ENCODE measurements at places on chromosomes 12 and 14.

DNA sequence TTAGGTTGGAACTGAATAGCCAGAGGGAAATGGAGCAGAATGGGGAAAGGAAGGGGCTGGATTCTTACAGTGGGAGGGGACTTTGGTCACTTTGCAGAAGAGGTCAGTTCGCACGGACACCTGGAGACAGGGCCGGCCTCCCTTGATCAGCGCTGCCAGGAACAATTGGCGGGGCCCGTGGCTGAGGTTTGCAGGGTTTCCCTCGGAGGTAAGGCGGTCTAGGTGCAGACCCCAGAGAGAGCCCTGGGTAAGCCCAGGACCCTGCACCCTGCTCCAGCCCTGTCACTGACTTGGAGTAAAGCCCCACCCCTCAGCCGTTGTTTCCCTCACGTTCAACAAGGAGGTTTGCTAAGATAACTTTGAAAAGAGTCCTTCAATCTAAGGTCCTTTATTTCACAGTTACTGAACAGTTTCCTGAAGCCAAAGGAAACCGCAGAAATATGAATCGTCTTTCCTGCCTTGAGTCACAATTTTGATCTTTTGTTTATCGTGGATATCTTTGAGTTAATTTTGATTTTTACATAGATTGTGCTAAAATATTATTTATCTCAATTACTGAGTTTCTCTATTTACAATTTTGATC lies 231.4 kb upstream of the RTL1 start:
- DNase-seq = no peak

GRCh38 chr12:83130178-83130577 lies 443.5 kb downstream of the TMTC2 start:
- DNase-seq = no peak

DNA sequence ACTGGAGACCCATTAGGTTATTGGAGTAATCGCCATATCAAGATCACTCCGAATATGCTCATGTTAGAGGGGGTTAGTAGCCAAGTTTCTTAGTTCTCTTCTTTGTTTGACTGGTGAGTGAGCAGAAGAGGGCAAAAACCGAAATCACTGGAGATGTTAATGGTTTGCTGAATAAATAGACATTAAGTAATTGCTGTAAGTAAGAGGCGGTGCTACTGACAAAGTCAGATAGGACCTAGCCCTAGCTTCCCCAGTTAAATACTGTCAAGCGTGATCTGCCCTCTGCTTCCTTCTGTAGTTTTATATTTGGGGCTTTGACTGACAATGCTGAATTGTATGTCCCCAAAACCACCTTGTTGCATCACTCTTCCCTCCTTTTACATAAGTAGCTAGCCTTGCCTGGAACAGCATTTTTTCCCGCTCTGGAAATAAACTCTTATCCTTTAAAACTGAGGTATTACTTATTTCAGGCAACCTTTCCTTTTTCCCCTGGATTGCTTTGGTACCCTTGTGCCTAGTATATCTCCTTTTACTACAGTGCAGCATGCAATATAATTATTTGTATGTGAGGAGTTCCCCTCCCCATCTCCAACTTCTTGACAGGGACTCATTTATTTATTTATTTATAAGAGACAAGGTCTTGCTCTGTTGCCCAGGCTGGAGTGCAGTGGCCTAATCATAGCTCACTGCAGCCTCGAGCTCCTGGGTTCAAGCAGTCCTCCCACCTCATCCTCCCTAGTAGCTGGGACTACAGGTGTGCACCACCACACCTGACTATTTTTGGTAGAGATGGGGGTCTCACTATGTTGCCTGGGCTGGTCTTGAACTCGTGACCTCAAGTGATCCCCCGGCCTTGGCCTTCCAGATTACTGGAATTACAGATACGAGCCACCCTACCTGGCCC lies 1.4 kb downstream of the SNRPF start:
- no peak for DNase-seq

GRCh38 chr12:57719777-57720605 lies 18.6 kb downstream of the AGAP2 start:
- DNase-seq = no peak

- DNase-seq = no peak
These were observed 99.1 kb upstream of the TMTC1 start for GRCh38 chr12:29882846-29883245.

- DNase-seq = no peak
These were observed 39.9 kb upstream of the TMCC3 start for GRCh38 chr12:94690198-94690771.

- no peak for DNase-seq
These were observed 42.4 kb downstream of the TRIP11 start for GRCh38 chr14:91997492-91997891.

DNA sequence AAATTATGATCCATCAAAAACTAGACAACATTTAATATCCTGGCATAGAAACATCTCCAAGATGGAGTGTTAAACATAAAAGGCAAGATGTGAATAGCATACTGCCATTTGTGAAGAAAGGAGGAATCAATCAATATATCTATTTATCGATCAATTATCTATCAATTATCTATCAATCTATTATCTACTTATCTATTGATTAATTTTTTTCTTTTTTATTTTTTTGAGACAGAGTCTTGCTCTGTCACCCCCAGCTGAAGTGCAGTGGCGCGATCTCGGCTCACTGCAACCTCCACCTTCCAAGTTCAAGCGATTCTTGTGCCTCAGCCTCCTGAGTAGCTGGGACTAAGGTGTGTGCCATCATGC lies 117.0 kb upstream of the RFLNA start:
- no peak for DNase-seq
